Activated T-helper 1 cell treated with anti-CD3 and anti-CD28 coated beads, Interleukin-12 subunit alpha, Interleukin-12 subunit beta, Interleukin-2, Interleukin-4 antibody, amounts not matched to agents 30 ng/mL and 10 ng/mL and 1 ng/mL, durations not matched to agents 14 hours and 24 hours and 36 hours (primary cell): ENCODE measurements at places on chromosomes 5 and 9.

DNA sequence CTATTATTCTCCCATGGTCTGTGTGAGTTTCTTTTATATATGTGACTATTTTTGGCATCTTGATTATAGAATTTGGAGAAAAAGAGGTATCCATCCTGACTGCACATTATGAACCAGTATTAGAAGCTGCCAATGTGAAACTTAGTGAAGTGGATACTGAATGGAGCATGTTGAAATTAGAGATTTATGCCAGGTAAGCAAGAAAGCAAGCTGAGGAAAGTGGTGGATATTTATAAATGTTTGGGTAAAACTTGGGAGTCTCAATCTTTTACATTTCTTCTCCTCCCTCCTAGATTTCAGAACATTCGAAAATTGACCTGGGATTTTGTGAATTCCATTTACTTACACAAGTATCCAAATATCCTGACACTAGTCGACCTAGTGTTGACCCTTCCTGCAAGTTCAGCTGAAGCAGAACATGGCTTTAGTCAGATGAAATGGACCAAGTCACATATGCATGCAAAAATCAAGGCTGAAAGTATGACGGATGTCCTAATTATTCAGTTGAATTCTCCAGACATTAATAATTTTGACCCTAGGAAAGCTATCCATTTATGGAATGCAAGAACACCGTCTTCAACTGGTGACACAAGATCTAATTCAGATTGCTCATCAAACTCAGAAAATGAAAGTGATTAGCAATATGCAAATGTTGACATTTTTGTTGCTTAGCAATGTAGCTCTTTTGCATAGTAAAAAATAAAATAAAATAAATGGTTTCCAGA is 66.8 kb upstream of the IL7R start:
- peak overlapping the region; percentile 68 for H3K27ac ChIP-seq
- no peak overlapping the region for H3K4me3 ChIP-seq
- H3K36me3 ChIP-seq: peaks cover 5% of the 10 kb centered on the region
- no peak for DNase-seq

DNA sequence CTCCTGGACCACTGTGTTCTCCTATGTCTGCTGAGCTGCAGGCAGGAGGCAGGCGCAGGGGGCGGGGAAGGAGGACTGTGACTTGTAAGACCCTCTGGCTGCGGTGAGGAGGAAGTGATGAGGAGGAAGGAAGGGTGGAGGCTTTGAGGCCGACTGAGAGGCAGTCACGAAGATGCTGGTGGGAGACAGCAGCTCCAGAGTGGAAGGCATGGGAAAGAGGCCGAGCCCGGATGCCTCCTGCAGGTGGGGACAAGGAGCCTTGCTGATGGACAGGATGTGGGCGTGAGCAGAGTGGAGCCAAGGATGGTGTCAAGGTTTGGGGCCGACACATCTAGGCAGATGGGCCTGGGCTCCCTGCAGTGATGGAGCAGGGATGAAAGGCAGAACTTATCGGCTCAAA is 74.3 kb upstream of the ICE1 start:
- no peaks in the 10 kb centered on the region for H3K27me3 ChIP-seq
- H3K36me3 ChIP-seq: no peaks in the 10 kb centered on the region
- H3K4me1 ChIP-seq: no peaks in the 10 kb centered on the region
- no peak overlapping the region for H3K4me3 ChIP-seq
- no peak for DNase-seq
- no peak overlapping the region for H3K27ac ChIP-seq

- H3K27ac ChIP-seq: no peak overlapping the region
- no peak for DNase-seq
- H3K27me3 ChIP-seq: no peaks in the 10 kb centered on the region
- H3K4me1 ChIP-seq: no peaks in the 10 kb centered on the region
- H3K4me3 ChIP-seq: no peak overlapping the region
These were observed 282.9 kb upstream of the ATP10B start for GRCh38 chr5:161134956-161135355.

- H3K27me3 ChIP-seq: no peaks in the 10 kb centered on the region
- peaks cover 52% of the 10 kb centered on the region for H3K36me3 ChIP-seq
- no peak overlapping the region for H3K27ac ChIP-seq
- no peaks in the 10 kb centered on the region for H3K4me1 ChIP-seq
- DNase-seq: no peak
These were observed 39.0 kb downstream of the DROSHA start for GRCh38 chr5:31492869-31493268.

DNA sequence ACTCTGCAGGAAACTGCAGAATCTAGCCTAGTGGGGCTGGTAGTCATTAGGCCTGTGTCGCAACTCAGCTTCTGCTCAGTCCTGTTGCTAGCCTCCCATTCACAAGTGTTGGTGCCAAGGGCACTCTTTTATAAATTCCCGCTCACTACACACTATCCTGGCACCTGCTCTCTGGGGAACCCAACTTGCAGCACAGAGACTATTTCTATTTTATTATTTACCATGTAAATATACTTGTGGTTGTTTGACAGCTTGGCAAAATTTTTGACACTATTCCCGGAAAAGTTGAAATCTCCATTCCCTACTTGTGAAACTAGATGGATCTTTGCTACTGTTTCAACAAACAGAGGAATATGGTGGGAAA is 20.4 kb upstream of the SMC2 start:
- H3K4me1 ChIP-seq: no peaks in the 10 kb centered on the region
- no peaks in the 10 kb centered on the region for H3K36me3 ChIP-seq
- no peaks in the 10 kb centered on the region for H3K27me3 ChIP-seq
- H3K27ac ChIP-seq: no peak overlapping the region
- no peak overlapping the region for H3K4me3 ChIP-seq

- H3K27ac ChIP-seq: no peak overlapping the region
- DNase-seq: no peak
- H3K27me3 ChIP-seq: no peaks in the 10 kb centered on the region
These were observed 182.0 kb upstream of the IER5L start for GRCh38 chr9:129359916-129360536.

- DNase-seq: no peak
- H3K4me3 ChIP-seq: no peak overlapping the region
- peaks cover 8% of the 10 kb centered on the region for H3K27me3 ChIP-seq
- H3K27ac ChIP-seq: no peak overlapping the region
These were observed 21.4 kb upstream of the SNAPC3 start for GRCh38 chr9:15401266-15401665.

- H3K4me1 ChIP-seq: peaks cover 24% of the 10 kb centered on the region
- no peaks in the 10 kb centered on the region for H3K27me3 ChIP-seq
- H3K36me3 ChIP-seq: peaks cover 7% of the 10 kb centered on the region
- no peak overlapping the region for H3K4me3 ChIP-seq
- DNase-seq: no peak
These were observed 36.3 kb downstream of the KLHL3 start for GRCh38 chr5:137699336-137700281.

DNA sequence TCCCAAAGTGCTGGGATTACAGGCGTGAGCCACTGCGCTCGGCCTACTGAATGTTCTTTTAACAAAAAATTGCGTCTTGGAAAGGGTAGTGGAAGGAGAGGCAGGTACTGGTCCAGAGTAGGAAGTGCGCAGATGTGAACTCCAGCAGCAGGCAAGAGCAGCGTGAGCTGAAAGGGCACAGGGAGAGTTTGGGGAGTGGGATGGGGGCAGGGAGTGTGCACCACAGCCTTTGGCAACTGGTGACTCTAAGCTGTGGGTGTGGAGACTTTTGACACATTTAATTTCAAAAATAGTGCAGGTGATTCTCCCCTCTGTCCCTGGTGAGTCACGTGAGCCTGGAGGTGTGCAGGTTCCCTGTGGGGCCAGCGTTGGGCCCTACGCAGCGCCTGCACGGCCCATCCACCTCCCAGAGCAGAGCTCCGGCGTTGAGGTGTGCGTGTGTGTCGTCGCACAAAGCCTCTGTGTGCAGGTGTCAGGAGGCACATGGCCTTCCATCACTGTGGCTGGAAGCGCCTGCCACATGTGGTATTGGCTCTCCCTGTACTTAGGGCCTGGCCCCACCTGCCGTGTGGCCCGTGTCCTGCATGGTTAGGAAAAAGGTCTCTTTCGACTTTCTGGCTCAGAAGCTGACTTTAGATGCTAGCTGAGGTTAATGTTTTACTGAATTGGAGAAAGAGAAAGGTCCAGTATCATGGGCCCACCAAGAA is 11.5 kb downstream of the SQSTM1 start:
- H3K4me3 ChIP-seq: no peak overlapping the region
- H3K36me3 ChIP-seq: peaks cover 52% of the 10 kb centered on the region
- H3K27me3 ChIP-seq: no peaks in the 10 kb centered on the region

- no peak overlapping the region for H3K27ac ChIP-seq
- H3K4me3 ChIP-seq: no peak overlapping the region
- H3K27me3 ChIP-seq: peaks cover 12% of the 10 kb centered on the region
These were observed 50.4 kb downstream of the MAST4 start for GRCh38 chr5:66646570-66646969.

- DNase-seq: no peak
- no peaks in the 10 kb centered on the region for H3K27me3 ChIP-seq
- no peak overlapping the region for H3K27ac ChIP-seq
- H3K4me1 ChIP-seq: no peaks in the 10 kb centered on the region
These were observed 58.7 kb upstream of the CTSL start for GRCh38 chr9:87667164-87667738.

- no peak overlapping the region for H3K4me3 ChIP-seq
- H3K27ac ChIP-seq: no peak overlapping the region
- H3K36me3 ChIP-seq: no peaks in the 10 kb centered on the region
- DNase-seq: no peak
- no peaks in the 10 kb centered on the region for H3K4me1 ChIP-seq
- H3K27me3 ChIP-seq: no peaks in the 10 kb centered on the region
These were observed 666.7 kb downstream of the LRRC70 start for GRCh38 chr5:63245271-63245670.
